ENCODE measurements at places on chromosomes 1 and 21.

- no peak for DNase-seq
These were observed 10.7 kb upstream of the DNMT3L start for GRCh38 chr21:44272284-44272858.

DNA sequence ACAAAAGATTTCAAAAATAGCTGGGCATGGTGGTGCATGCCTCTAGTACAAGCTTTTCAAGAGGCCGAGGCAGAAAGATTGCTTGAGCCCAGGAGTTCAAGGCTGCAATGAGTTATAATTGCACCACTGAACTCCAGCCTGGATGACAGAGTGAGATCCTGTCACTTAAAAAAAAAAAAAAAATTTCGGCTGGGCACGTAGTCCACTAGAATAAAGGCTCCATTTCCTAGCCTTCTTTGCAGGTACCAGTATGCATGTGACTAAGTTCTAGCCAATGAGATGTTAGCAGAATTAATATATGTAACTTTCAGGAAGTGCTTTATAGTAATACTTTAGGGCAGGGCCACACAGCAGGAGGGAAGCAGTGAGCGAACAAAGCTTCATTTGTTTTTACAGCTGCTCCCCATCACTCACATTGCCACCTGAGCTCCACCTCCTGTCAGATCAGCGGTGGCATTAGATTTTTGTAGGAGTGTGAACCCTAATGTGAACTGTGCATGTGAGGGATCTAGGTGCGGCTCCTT, 28.8 kb upstream of the SYDE2 start:
- DNase-seq = no peak

- DNase-seq = no peak
These were observed 329.7 kb upstream of the USP24 start for GRCh38 chr1:55544826-55545225.

- peak; percentile 87 for DNase-seq
These were observed 54.1 kb upstream of the SAMD11 start for GRCh38 chr1:869499-870244.

DNA sequence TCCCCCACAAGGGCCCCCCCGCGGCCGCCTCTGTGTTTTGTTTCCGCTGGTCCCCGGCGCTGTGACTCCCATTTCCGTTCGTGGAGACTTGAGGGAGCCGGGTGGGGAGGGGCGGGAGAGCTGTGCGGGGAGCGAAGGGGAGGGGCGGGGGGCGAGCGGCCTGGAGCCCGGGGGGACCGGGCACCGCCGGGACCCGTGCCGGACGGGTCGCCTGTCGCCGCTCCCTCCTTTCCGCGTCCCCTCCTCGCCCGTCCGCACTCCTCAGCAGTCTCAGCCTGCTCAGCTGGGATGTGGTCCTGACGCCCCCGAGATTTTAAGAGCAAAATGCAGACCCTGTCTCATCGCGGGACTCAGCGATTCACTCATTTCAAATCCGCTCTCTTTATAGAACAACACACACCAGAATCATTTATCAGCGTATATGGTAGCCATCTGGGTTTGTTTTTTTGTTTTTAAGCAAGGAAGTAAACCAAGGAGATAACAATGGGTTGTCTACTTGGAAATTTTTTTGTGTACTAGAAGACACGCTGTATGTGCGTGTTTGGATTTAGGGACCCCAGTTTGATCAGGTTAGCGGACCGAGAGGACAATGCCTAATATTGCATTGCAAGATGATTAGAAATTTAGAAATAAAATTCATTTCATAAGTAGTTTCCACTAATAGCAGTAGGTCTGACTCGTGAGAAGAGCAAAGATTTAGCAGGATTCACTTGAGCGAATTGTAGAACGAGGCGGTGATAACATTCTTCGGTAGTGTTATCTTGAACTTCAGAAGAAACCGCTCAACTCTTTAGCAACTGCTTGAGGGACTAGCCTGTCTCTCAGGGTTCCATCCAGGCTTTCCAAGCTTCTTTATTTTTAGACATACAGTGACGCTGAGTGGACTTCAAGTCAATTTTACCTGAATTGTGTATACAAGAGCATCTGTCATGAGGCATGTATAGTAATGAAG, 1.1 kb downstream of the GABPA start:
- DNase-seq = peak; percentile 71

GRCh38 chr1:55478742-55479141, 263.6 kb upstream of the USP24 start:
- peak; percentile 11 for DNase-seq

DNA sequence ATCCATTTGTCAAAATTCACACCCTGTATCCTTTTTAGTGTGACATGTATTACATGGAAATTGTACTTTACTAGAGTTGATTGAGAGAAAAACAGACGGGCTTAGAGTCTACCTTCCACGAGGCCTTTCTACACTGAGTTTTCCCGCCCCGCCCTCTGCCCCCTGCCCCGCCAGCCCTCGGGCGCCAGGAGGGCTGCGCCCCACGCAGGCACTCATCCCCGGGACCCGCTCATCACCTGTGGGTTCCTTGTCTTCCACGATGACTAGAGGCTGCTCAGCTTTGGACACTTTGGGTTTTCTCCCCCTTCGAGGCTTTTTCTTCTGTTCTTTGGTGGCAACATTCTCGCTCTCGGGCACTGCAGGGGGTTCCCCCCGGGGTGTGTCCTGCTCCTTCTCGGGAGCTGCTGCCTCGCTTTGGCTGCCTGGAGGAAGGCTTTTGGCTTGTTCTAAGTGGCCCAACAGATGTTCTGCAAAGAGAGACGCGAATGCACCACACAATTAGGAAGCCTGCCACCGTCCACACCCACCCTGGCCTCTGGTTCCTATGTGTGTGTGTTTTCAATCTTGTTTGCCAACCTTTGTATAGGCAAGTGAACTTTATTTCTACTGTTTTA, 39.6 kb downstream of the PRDM15 start:
- DNase-seq = no peak

- no peak for DNase-seq
These were observed 39.5 kb upstream of the RCC1 start for GRCh38 chr1:28466226-28466778.

GRCh38 chr1:17161137-17161740, 42.0 kb upstream of the PADI2 start:
- DNase-seq = no peak

DNA sequence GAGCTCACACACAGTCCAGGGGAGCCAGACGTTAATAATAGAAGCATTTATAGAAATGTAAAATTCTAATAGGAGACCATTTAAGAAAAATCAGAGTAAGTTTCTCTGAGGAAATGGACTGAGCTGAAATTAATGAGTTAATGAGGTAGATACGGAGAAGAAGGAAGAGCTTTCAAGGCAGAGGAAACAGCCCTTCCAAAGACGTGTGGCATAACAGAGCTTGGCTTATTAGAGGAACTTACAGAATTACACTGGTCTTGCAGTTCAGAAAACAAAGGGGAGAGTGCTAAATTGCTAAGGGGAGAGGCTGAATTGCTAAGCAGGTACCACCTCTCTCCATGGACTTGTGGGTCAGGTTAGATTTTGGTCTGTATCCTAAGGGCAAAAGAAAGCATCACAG, 8.2 kb upstream of the PIGK start:
- no peak for DNase-seq

DNA sequence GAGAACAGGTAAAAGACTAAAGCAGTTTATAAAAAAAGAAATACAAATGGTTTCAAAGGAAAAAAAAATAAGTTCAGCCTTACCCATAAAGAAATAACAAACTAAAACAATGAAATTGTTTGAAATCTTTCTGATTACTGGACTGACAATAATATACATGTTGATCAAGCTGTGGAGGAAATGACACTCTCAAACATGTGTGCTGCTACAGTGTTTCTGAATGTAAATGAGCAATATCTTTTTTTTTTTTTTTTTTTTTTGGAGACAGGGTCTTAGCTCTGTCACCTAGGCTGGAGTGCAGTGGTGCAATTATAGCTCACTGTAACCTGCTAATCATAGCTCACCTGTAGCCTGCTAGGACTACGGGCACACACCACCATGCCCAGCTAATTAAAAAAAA, 6.5 kb downstream of the EPS15 start:
- DNase-seq = no peak

- no peak for DNase-seq
These were observed 231.3 kb downstream of the ADGRL2 start for GRCh38 chr1:82032068-82032467.

Measured in GM13977 (cell line).